Cortex of kidney (tissue), 1 donor: ENCODE measurements at places on chromosomes 1 and 21.

GRCh38 chr21:36156815-36157670 lies at the start of gene DOP1B:
TSS of gene DOP1B (plus strand) at chr21:36156824. CDS start at chr21:36164734, 7,910 bp downstream.
- DNase-seq: no peak

DNA sequence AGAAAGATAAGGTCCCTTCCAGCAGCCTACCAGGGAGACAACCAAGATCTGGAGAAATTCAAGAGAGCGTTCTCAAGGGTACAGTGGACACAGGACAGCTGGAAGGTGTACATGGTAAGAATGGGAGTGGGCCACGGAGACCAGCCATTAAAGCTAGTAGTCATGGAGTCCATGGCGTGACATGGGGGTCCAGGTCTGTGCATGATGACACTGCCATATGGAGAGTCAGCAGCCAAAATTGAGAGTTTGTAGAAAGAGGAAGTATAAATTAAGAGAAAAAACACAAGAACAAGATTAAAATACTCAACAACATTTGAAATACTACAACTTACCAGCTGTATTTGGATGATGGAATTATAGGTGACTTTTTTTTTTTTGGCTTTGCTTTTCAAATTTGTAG lies 7.9 kb upstream of the LORICRIN start:
- DNase-seq: no peak

DNA sequence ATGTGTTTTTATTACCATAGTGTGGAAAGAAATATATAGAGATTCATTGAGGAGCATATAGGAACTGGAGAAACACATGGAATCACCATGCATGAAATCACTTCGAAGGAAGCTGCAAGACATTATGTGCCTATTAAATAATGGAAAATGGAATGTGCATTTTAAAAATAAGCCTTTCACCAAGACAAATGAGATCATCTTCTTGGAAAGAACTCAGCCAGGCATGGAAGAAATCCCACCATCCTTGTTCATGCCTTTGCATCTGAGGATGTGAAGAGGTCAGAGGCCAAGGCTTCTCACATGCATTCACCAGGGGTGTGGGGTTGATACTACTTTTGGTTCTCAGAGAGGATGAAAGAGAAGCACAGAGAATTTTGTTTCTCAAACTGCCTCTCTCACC lies 50.0 kb downstream of the C1orf198 start:
- DNase-seq: no peak

- DNase-seq: no peak
Measured at GRCh38 chr1:116119876-116120275, 8.7 kb downstream of the MAB21L3 start.

GRCh38 chr1:17913326-17914115 lies 158.4 kb downstream of the ACTL8 start:
- no peak for DNase-seq

DNA sequence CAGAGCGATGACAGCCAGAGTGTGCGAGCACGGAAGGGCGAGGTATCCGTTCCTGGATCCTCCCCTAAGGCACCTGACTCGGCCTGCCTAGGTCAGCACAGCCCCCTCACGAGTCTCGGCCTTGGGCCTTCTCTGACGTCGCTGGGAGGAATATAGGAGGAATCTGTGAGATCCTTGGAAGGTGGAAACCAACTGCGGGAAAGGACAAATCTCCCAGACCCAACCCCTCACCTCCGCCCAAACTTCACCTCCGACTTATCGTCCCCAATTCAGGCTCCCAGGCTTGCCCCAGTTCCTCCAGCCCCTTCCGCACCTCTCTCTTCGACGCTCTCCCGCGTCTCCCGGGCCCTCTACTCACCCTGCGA lies 494 bp downstream of the APH1A start:
- no peak for DNase-seq

DNA sequence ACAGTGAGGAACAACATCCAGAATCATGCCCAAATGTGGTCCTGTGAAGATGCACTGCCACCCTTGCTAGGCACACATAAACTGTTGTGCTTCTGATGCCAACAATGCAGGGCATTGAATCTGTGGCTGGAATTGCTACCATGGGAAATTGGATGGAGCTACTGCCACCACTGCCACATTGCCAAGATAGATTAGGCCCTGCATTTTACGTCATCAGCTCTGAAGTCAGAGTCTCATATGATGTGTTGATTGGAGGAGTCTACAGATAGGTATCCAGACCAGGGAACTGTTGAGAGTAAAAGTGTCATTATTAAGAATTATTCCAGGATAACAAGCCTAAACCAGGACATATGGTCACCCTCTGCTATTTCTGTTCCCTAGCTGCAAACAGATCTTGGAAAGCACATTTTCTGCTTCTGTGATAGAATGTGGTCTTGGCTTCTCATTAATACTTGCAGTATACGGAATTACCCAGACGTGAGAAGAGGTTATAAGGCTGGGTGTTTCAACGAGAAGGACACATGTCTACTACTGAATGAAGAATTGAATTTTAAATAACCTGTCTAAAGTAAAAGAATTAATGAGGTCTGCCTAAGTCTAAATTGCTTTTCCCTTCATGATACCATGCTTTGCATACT lies 106.6 kb downstream of the TNNI3K start:
- no peak for DNase-seq

GRCh38 chr1:10705953-10706352 lies 90.5 kb downstream of the CASZ1 start:
- no peak for DNase-seq

DNA sequence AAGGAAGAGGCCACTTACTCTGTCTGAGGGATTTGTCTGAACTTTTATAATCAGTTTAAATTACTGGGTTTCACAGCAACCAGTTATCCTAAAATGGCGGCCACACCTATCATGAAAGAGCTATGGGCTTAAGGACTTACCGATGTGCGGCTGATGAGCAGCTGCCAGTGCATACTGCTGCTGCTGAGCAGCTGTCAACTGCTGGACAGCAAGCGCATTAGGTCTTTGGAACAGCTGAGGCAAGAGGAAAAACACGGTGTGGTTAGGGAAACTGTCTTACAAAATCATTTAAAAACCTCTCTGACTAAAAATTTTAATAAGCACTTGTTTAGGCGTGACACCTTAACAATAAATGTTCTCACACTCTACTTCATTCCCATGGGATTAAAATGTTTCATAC lies 72.6 kb upstream of the SDC3 start:
- DNase-seq: no peak

DNA sequence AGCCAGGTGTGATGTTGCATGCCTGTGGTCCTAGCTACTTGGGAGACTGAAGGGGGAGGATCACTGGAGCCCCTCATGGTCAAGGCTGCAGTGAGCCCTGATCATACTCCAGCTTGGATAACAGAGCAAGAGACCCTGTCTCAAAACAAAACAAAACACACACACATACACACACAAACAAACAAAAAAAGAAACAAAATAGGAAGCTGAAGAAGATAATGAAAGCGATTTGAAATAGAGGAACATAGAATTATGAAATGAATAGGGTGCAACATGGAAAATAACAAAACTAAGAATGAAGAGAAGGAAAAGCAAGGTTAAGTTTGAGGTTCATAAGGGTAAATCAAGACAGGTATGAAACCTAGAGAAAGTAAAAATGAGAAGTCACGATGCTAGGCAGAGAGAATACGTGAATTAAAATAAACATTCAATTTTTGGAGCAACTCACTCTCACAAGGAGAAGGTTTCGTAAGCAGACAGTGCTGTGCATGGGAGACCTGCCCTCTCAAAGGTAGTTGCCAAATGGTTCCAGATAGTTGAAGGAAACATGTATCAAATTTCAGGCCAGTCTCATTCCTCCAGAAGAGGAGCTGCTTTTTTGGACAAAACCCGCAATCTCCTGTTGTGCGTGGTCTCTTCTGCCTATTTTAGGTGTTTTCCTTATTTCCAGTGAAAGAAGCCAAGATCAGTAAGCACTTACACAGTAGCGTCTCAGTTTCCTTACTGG lies 3.3 kb downstream of the CD46 start:
- no peak for DNase-seq

GRCh38 chr1:60994369-60994768 lies 88.0 kb upstream of the NFIA start:
- no peak for DNase-seq

- no peak for DNase-seq
Measured at GRCh38 chr21:27423906-27424595, 457.2 kb upstream of the ADAMTS5 start.

- DNase-seq: no peak
Measured at GRCh38 chr21:29238053-29238966, 60.4 kb upstream of the BACH1 start.

DNA sequence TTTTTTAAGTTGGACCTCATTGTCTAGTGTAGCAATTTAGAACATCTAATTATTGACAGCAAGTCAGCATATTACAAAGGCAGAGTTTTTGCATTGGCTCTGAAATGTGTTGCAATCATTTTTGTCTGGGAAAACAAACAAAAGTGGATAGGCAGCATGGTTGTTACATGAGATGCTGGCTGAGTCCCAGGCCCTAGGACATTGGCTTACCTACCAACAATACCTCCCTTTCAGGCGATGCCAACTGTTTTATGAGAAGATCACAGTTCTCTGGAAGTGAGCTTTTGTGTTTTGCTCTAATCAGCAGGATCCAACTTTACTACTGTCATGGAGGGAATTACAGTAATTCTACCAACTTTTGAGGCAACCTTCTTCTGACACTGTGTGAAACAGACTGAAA lies 71.5 kb upstream of the CXADR start:
- DNase-seq: no peak
